ENCODE measurements at places on chromosomes 16 and 17.

GRCh38 chr17:51365090-51365489 is 104.7 kb downstream of the UTP18 start:
- no peak for DNase-seq

GRCh38 chr17:32672711-32673110 is 185.9 kb downstream of the CDK5R1 start:
- no peak for DNase-seq

DNA sequence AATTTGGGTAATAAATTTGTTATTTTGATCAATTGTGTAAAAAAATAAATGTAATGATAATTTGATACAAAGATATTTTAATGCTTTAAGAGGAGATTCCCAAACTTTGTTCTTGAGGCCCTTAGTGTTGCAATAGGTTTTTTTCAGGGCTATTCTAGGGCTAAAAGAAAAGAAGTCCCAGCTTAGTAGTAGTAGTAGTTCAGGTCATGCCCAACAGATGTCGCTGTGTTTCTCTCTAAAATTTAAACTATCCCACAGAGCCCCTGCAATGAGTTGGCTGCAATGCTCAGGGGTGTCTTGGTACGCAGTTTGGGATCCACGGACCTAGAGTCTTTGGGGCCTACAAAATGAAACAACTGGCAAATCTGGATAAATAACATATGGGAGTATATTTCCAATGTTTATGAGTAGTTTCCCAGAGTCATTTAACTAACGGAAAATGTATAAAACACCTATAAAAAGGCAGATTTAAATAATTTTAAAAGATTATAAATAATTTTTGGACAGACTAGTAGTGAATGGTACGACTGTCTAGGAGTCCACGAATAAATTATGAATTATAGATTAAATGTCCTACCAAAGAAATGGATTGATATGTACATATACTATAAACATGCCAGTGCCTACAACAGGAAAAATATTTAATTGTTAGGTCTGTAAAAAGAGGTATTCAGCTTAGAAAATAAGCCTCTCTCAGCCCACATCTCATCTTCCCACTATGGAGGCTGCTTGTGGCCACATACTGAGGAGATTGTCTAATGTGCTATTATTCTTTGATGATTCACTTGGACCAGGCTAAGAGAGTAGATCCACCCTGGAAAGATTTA is 228.5 kb upstream of the PMFBP1 start:
- DNase-seq = peak; percentile 36

DNA sequence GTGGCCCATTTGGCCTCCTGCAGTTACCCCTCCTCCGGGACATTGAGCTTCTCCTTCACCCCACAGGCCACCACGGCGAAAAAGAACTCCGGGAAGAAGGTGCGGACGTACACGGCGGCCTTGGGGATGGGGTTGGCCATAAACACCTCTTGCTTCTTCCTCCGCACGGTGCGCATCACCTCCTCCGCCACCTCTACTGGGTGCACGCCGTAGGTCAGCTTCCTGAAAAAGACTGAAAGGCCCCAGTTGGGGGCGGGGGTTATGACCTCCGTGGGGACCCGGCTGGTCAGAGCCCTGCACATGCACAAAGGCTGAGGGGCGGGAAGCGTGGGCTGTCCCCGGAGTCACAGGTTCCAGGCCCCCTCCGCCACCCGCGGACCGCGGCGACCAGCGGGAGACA is 19.9 kb downstream of the DHRS7C start:
- no peak for DNase-seq

DNA sequence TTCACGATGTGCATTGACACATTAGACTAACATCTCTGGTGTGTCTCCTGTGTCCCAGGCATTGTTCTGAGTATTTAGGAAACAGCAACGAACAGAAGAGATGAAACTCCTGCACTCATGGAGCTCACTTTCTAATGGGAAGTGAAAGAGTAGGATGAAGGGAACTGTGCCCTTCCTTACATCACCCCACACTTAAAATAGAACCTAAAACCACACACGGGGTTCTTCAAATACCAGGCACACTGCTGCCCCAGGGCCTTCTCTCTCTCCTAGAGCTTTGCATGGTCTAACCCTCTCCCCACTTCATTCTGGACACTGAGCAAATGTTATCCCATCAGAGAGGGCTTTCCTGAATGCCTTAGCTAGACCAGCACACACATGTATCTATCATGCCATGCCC is 33.7 kb downstream of the TRIM25 start:
- no peak for DNase-seq

- DNase-seq = no peak
Measured at GRCh38 chr17:69578385-69578936, 164.0 kb downstream of the MAP2K6 start.

GRCh38 chr16:64278196-64278595 is 843.7 kb downstream of the CDH11 start:
- no peak for DNase-seq

GRCh38 chr16:69840975-69841374 is 78.8 kb downstream of the WWP2 start:
- DNase-seq = no peak

DNA sequence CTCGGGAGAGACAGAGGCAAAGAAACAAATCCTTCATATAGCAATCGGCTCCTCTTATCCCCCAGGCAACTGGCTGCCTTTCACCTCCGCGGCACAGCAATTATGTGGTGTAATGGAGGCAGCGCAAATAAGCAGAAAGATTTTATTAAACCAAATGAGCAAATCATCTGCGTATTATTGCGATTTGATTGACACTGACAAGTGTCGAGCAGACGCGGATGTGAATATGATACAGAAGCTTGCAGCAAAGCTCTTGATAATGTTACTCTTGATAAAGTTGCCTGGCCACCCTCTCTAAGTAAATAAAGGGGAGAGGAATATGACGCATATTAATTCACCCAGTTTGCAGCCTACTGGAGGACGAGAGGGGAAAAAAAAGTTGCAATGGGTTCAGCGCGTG is 26.5 kb upstream of the AKTIP start:
- DNase-seq = peak; percentile 75

DNA sequence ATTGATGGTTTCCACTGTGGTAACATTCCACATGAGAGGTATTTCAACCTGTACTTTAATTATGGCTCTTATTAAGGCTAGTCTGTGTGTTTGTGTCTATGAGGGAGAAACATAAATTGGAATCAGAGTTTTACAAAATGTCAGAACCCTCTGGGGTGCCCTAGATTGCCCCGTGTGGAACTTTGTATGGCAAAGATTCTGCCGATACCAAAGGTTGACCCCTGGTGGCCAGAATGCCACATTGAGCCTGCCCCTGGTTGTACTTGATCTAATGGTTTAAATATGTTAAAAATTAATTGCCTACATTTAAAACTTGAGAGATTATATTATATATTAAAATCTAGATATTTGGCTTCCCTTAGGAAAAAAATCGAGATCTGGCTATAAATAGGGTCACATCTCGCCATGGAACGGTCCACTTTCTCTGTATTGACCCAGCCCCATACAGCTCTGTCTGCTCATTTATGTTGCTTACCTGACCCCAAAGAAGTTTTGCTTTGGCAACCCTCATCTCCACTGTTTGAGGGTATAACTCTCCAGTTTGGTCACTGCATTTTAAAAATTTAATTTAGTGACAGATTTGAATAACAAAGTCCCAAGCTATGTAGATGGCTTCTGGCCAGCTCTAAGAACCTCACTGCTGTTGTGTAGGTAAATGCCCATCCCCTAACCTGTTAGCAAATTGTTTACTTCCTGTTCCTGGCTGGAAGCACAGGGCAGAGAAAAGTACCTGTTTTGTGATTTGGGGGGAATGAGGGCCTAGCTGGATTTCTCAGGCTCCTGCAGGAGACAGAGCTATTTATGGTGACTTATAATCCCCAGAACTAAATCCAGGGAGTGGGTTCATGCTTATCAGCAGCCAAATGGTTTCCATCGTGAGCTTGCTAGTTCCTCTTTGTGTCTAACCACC is 95.0 kb downstream of the PLCG2 start:
- no peak for DNase-seq

GRCh38 chr16:67760956-67761230 is 41.8 kb upstream of the GFOD2 start:
- no peak for DNase-seq
